ENCODE measurements at places on chromosomes 4 and X. TPM values are rescaled to one million over a fixed set of nuclear protein-coding genes. Genes with fewer than 3 reads are reported as not detected.

GRCh38 chr4:144411119-144411518 is 234.8 kb upstream of the HHIP start:
- no peaks in the 10 kb centered on the region for H3K4me1 ChIP-seq
- H3K27ac ChIP-seq, result no peak overlapping the region
- no peaks in the 10 kb centered on the region for H3K27me3 ChIP-seq
- H3K4me3 ChIP-seq, result no peak overlapping the region
- no peak for DNase-seq
- H3K36me3 ChIP-seq, result no peaks in the 10 kb centered on the region

GRCh38 chrX:54819201-54819600 is 11.7 kb downstream of the MAGED2 start:
- DNase-seq, result no peak
- no peak overlapping the region for H3K4me3 ChIP-seq
- H3K27me3 ChIP-seq, result no peaks in the 10 kb centered on the region

LRRC66 gene
- 0.37 TPM for total RNA-seq

GRCh38 chr4:173505924-173506518 is 24.0 kb downstream of the HAND2 start:
- no peak for DNase-seq
- H3K27ac ChIP-seq, result no peak overlapping the region
- H3K4me1 ChIP-seq, result peaks cover 30% of the 10 kb centered on the region
- no peaks in the 10 kb centered on the region for H3K36me3 ChIP-seq

FOXR2 gene
- total RNA-seq, result not detected

MAB21L2 gene
- not detected for total RNA-seq

DNA sequence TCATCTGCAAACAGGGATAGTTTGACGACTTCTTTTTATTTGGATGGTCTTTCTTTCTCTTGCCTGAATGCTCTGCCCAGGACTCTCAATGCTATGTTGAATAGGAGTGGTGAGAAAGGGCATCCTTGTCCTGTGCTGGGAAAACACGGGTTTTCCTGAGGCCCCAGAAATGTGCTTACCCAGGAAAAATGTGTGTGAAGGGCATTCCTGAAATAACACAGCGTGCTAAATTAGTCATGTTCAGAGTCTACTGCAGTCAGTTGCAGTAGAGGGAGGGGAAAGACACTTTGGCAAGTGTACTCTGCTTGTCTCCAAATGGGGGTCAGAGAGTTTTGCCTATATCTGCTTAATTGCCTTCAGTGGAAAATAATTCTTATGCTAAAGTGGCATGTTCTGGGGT is 153.9 kb downstream of the CCNG2 start:
- H3K4me3 ChIP-seq, result no peak overlapping the region
- H3K36me3 ChIP-seq, result no peaks in the 10 kb centered on the region
- peaks cover 2% of the 10 kb centered on the region for H3K27me3 ChIP-seq
- no peaks in the 10 kb centered on the region for H3K4me1 ChIP-seq

GRCh38 chr4:167903291-167903721 is 189.0 kb upstream of the ANXA10 start:
- H3K4me3 ChIP-seq, result no peak overlapping the region
- no peaks in the 10 kb centered on the region for H3K27me3 ChIP-seq
- DNase-seq, result no peak
- no peak overlapping the region for H3K27ac ChIP-seq
- no peaks in the 10 kb centered on the region for H3K4me1 ChIP-seq
- H3K36me3 ChIP-seq, result no peaks in the 10 kb centered on the region

DNA sequence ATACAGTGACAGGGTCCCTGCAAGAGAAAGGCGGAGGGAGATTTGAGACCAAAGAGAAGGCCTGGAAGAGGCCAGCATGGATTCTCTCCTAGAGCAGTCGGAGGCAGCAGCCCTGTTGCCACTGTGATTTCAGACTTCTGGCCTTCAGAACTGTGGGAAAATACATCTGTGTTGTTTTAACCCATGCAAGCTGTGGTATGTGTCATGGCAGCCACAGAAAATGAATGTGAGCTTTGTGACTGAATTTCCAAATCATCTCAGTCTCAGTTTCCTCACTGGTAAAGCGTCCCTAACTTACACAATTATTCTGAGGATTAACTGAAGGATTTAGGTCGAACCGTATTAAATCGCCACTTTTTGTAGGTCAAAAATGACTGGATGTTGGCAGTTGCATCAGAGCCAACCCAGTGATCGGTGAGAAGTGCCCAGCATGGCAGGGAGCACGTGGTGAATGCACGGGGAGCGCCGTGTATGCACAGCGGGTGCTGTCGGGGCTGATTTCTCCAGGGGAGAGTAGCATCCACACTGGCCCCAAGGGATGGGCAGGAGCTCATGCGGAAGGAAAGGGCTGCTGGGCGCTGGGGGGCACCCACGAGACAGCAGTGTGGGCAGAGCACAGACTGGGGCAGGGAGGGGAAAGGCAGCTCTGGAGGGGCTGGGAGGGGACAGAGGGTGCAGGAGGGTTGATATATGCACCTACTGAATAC is 23.8 kb upstream of the NSG1 start:
- no peaks in the 10 kb centered on the region for H3K27me3 ChIP-seq
- no peak for DNase-seq
- no peak overlapping the region for H3K4me3 ChIP-seq

DNA sequence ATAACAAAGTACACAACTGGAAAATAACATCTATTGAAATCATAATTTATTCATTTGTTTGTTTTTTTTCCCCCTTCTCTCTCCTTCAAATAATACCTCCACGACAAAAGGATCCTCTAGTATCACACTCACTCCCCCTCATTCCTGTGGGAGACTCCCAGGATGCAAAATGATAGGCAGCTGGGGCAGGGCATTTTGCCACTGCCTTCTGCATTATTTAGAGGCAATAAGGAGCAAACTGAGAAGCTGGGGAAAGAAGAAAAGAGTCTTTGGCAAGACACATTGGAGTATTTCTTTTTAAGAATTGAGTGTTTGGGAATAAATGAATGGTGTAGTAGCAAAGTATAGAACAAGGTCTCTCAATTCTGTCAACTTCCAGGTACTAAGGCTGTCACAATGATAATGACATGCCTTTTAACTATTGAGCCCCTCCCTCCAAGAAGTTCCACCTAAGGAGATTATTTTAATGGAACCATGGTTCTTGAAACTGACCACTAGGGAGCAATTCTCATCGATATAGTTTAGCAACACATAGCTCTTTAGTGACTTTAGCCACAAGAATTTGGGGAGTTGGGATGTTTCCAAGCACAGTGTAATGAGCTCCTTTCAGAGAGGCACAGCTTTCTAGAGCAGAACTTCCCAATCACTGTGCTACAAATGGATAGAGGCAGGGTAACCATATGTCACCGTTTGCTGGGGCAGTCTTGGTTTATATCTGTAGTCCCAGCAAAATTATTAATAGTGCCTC is 303.3 kb downstream of the FRMPD4 start:
- no peaks in the 10 kb centered on the region for H3K36me3 ChIP-seq
- no peak for DNase-seq
- H3K4me3 ChIP-seq, result no peak overlapping the region
- no peaks in the 10 kb centered on the region for H3K4me1 ChIP-seq
- no peak overlapping the region for H3K27ac ChIP-seq

PAGE5 gene
- not detected for total RNA-seq

- H3K27me3 ChIP-seq, result no peaks in the 10 kb centered on the region
- no peak overlapping the region for H3K4me3 ChIP-seq
- no peaks in the 10 kb centered on the region for H3K36me3 ChIP-seq
- DNase-seq, result no peak
- H3K27ac ChIP-seq, result no peak overlapping the region
- no peaks in the 10 kb centered on the region for H3K4me1 ChIP-seq
These were observed 119.8 kb downstream of the SPOCK3 start for GRCh38 chr4:167114416-167114971.

ART3 gene
- not detected for total RNA-seq

DNA sequence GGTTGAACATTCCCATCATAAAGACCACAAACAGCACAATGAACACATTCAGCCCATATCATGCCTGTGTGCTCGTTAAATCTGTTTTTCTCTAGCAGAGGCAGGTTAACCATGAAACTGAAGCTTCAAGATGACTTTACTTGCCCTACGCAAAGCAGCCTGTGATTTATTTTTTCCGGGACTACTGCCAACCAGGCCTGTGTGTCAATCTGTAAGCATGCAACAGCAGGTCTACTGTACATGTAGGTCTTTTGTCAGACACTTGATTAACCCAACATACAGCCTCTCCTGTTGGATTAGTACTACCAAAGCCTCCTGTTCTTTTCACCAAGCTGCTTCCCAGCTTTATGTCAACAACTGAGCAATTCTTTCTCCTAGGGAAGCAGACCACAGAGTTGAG is 85.5 kb upstream of the ACSL1 start:
- no peak overlapping the region for H3K4me3 ChIP-seq
- no peak for DNase-seq
- H3K4me1 ChIP-seq, result no peaks in the 10 kb centered on the region
- H3K36me3 ChIP-seq, result no peaks in the 10 kb centered on the region
- H3K27me3 ChIP-seq, result no peaks in the 10 kb centered on the region

GRCh38 chrX:68912113-68912512 is 83.3 kb downstream of the EFNB1 start:
- H3K27me3 ChIP-seq, result no peaks in the 10 kb centered on the region
- H3K27ac ChIP-seq, result no peak overlapping the region
- DNase-seq, result no peak
- H3K36me3 ChIP-seq, result no peaks in the 10 kb centered on the region
- H3K4me1 ChIP-seq, result no peaks in the 10 kb centered on the region

DNA sequence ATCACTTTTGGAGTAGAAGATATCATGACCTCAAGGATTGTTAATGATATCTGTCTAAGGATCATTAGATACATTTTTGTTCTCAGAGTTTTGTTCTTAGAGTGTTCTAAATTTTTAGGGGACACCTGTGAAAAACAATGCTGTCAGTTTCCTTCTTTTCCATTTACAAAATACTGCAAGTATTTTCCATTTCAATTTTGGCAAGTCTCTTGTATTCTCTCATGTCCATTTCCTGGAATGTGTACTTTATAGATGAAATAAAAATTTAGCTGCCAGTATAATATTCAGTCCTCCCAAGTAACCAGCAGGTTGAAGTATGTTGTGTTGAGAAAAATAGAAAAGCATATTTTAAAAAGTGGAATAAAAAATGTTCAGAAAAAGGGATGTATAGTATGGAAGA is 117.9 kb upstream of the HPGD start:
- no peak overlapping the region for H3K27ac ChIP-seq
- H3K4me1 ChIP-seq, result no peaks in the 10 kb centered on the region
- H3K36me3 ChIP-seq, result no peaks in the 10 kb centered on the region
- H3K4me3 ChIP-seq, result no peak overlapping the region
- DNase-seq, result no peak

DNA sequence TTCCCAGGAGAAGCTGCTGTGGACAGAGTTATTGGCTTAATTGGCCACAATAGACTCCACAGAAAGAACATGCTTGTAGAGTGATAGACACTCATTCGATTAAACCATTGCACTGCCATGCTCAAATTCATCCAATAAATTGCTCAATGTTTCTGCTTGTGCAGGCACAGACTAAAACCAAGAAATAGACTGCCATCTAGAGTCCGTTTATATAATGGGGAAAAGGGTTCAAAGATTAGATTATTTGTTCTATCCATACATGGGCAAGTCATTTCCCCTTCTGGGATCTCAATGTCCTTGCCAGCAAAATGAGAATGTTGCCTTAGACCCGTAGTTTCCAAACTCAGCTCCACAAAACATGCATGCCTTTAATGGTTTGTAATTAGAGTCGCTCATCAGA is 8.7 kb downstream of the SMIM10 start:
- no peaks in the 10 kb centered on the region for H3K36me3 ChIP-seq
- no peak for DNase-seq
- H3K27ac ChIP-seq, result no peak overlapping the region
- H3K4me1 ChIP-seq, result peaks cover 6% of the 10 kb centered on the region
- H3K27me3 ChIP-seq, result no peaks in the 10 kb centered on the region
